ENCODE measurements at places on chromosomes 1 and 21. TPM values are rescaled to one million over a fixed set of nuclear protein-coding genes. Genes with fewer than 3 reads are reported as not detected.

GRCh38 chr1:34149501-34149900 lies 15.5 kb downstream of the CSMD2 start:
- DNase-seq, result peak; percentile 37

DNA sequence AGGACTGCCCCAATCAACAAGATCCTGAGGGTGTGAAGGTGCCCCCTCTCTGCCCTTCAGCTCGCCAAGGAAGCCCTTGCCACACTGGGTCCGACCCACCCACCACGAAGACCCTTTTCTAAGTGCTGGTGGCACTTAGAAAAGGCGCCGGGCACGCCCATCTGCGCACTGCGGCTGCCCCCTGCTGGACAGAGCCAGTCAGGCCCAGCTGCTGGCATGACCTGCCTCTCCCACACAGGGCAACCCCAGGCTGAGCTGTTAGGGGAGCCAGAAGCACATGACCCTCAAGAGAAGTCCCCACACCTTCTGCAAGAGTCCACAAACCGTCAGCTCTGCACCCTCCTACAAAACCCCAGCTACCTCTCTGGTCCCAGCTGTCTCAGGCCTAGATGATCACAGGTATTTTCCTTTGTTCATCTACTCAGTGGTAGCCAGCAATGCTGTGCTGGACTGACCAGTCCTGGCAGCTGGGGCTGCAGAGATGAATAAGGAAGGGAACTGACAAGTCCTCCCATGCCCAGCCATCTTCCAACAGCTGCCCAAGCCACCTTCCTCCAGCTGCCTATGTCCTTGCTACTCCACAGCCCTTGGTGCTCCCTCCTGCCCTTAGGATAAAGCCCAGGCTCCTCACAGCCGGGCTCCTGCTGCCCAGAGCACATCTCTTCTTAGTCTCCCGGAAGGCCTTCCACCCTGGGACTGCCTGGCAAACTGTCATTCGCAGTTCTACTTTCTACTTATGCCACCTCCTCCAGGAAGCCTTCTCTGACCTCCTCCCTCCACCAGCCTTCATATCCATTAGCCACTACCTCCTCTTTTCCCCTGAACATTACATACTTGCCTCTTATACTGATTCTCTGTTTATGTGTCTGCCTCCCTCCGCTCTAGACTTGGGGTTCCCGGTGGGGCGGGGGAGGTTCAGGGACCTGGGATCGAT lies 39.8 kb upstream of the ZC3H12A start:
- DNase-seq, result peak; percentile 88

- no peak for DNase-seq
Observed at GRCh38 chr1:226644541-226645176, 94.4 kb downstream of the ITPKB start.

- no peak for DNase-seq
Observed at GRCh38 chr1:190126728-190127127, 350.9 kb downstream of the BRINP3 start.

GRCh38 chr1:17485281-17485680 lies 45.8 kb upstream of the RCC2 start:
- peak; percentile 69 for DNase-seq

DNA sequence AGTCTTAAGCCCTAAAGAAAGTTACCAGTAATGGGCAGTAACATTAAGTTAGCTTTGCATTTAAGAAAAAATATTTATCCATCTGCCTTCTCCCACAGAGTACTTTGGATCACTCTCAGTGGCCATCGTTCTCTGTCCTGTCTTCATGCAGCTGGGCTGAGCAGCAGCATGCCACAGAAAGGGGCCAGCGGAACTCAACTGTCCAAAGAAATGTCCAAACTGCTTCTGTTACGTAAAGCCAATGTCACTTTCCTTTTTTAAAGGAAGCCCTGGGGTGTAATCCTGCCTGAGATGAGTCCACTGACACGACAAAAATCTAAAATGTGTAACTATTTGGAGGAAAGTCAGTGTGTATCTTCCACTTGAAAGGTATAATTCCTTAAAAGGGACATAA lies 291.6 kb downstream of the SMYD3 start:
- DNase-seq, result no peak

- no peak for DNase-seq
Observed at GRCh38 chr1:185654199-185654951, 79.8 kb upstream of the HMCN1 start.

DNA sequence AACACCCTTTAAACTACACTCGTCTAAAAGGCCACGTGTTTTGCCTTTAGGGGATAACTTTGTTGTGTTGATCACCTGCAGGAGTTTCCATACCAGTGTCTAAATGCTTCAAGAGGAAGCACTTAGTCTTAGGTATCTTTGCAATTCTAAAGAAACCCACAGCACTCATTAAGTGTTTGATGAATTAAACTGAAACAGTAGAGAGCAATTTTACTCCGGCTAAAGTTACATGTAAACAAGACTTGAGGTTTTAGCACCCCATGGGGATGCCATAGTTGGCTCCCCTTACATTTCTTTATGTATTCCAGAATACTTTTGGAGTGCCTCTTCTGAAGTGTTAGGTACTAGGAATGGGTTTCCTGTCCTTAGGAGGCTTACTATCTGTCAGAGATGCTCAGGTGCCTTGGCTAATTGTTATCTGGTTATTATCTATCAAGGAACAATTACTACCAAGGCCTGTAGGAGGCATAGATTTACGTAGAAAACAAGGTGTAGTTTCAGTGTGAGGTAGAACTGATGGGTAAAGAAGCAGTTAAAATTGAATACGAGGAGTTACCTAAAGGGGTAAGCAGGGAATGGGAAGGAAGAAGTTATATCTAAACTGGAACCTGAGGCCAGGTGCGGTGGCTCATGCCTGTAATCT lies 176.8 kb upstream of the SAMSN1 start:
- DNase-seq, result no peak

GRCh38 chr1:166063701-166064100 lies 103.1 kb downstream of the FAM78B start:
- DNase-seq, result no peak

GRCh38 chr1:237677979-237678378 lies 212.7 kb downstream of the ZP4 start:
- DNase-seq, result no peak

Gene KRTAP13-2
- not detected for total RNA-seq

Gene LAD1
- total RNA-seq, result 15.6 TPM

Gene MAP7D1
- total RNA-seq, result 65.0 TPM

Gene ETNK2
- 18.3 TPM for total RNA-seq

All from WTC11 (cell line).